Suppressor macrophage treated with lipopolysaccharide for 1 hour (primary cell): ENCODE measurements at places on chromosomes 12 and 14.

DNA sequence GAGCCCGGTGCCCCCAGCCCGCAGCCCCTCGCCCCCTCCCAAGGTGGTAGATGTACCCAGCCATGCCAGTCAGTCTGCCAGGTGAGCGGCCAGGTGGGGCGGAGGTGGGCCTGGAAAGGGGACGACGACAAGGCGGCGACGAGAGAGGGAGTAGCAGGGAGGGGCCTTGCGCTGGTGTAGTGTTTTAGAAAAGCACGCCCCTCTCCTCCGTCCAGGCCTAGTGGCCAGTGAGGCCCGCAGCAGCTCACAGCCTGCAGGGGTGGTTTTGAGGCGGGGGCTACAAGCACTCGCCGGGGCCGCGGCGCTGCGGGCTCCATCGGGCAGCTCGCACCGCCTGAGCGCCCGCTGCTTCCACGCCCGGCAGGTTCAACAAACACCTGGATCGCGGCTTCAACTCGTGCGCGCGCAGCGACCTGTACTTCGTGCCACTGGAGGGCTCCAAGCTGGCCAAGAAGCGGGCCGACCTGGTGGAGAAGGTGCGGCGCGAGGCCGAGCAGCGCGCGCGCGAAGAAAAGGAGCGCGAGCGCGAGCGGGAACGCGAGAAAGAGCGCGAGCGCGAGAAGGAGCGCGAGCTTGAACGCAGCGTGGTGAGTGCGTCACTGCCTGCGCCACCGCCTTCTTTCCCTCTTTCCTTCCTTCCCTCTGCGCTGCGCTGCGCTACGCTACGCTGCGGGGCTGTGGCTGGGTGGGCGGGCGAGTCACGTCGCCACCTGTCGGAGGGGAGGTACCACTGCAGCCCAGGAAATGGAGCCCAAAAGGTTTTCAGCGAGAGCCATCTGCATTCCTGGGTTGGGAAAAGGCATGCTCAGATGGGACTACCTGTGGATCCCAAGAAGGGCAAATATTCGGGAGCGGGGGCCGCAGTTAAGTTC lies 5.9 kb upstream of the RNU7-1 start:
- DNase-seq = peak; percentile 95

DNA sequence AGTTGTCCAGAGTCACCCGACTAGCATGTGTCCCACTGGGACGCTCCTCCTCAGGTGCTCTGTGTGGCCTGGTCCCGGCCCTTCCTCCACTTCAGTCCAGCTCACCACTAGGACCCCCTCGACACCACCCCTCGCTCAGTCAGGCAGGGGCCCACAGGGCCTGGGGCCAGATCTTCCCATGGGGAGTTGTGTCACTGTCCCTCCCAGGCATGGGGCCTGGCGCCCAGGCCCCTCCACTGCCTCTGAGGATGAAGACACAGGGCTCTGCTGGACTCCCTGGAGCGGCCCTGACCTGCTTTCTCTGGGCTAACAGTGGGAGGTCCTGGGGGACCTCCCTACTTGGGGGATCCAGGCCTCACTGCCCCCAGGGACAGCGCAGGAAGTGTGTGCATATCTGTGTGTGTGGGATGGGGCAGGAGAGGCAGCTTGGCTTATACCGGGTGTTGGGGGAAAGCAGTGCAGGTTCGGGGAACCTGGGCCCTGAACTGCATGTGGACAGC lies 43.8 kb downstream of the KRT80 start:
- no peak for DNase-seq

DNA sequence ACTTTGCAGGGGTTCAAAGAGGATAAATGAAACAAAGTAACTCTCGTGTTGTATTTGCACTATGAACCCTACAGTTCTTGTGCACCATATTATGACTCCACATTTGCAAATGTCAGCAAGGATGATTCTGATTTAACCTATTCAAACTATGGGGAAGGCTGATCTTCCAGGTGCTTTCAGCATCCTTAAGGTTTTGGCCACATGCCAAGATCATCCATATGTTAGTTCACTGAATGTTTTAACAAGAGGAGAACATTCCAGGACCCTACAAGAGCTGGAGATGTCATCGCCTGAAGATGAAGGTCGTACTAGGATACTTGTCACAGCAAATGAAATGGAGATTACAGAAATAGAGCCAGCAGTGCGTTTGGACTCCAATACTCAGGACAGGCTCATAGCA lies 114.2 kb downstream of the DHRS2 start:
- no peak for DNase-seq

DNA sequence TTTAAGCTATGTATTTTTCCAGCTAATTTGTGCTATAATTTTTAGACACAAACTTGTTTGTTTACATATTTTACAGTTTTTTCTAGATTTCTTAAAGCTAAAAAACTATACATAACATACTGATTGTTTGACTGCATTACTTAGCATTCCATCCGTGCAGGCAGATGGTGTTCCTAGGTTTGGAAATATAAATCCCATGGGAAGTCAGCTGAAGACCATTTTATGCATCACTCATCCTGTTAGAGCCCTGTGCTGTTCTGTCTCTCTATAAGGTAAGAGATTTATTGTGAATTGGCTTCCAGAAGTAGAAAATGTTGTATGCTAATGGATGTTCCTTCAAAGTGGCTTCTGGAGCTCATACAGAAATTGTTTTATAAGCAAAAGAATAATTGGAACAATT lies 31.1 kb downstream of the RMST start:
- no peak for DNase-seq

DNA sequence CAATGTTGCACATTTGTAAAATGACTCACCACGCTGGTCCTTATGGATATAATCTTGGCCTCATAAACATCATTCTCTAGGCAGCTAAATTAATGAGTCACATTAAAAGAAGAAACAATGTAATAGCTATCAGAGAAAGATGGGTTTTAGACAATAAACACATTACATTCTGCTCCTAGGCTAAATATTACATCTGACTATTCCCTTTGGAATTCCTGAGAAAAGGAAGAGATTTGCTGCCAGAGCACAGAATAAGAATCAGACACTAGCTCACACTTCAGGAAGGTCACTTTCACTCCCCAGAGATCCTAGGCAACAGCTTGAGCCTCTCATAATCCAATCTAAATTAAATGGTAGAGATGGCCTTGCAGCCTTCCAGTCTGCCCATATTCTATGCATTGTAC lies 218.2 kb downstream of the PTPRO start:
- DNase-seq = no peak

DNA sequence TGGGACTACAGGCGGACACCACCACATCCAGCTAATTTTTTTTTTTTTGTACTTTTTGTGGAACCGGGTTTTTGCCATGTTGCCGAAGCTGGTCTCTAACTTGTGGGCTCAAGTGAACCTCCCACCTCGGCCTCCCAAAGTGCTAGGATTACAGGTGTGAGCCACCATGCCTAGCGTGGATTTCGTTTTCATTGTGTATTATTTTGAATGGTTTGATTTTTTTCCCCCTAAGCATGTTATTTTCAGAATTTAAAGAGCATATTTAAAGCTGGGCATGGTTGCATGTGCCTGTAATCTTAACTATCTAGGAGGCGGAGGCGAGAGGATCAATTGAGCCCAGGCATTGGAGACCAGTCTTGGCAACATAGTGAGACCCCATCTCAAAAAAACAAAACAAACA lies 13.1 kb downstream of the TMEM63C start:
- DNase-seq = no peak

GRCh38 chr12:80154261-80154660 lies 54.9 kb downstream of the OTOGL start:
- DNase-seq = peak; percentile 47

- peak; percentile 50 for DNase-seq
These were observed 38.3 kb upstream of the PNMA1 start for GRCh38 chr14:73752297-73752992.

- no peak for DNase-seq
These were observed 21.8 kb upstream of the PCNX1 start for GRCh38 chr14:70885343-70886022.
